ENCODE measurements at places on chromosomes 4 and X.

GRCh38 chr4:6338951-6339817 lies 69.5 kb downstream of the WFS1 start:
- no peak for DNase-seq

- no peak for DNase-seq
These were observed 380.1 kb downstream of the GASK1B start for GRCh38 chr4:157792716-157793115.

DNA sequence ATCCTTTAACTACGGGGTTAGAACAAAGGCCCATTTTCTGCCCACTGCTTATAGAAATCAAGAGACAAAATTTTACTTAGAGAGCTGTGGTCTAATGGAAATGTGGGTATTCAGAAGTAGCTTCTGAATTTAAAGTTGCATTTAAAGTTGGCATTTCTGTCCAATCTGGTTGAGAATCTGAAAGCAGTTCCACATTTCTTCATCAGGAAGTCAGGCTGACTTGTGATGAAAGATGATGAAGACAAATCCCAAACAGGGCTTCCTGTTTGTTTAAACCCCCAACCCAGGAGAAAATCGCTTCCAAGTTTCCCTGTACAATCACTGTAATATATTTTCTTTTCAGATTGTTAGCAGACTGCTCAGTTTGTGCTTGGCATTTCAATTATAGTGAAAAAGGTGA lies 345.3 kb downstream of the SPRY1 start:
- DNase-seq, result no peak

- no peak for DNase-seq
These were observed 691 bp downstream of the MAGED1 start for GRCh38 chrX:51893931-51894696.

- no peak for DNase-seq
These were observed 160.2 kb upstream of the KLF3 start for GRCh38 chr4:38503689-38504395.

- no peak for DNase-seq
These were observed 243.4 kb downstream of the SCFD2 start for GRCh38 chr4:53122280-53123116.

- DNase-seq, result no peak
These were observed 185.7 kb upstream of the NRK start for GRCh38 chrX:105636667-105637066.

GRCh38 chr4:27276307-27277073 lies 415.8 kb downstream of the STIM2 start:
- DNase-seq, result no peak

DNA sequence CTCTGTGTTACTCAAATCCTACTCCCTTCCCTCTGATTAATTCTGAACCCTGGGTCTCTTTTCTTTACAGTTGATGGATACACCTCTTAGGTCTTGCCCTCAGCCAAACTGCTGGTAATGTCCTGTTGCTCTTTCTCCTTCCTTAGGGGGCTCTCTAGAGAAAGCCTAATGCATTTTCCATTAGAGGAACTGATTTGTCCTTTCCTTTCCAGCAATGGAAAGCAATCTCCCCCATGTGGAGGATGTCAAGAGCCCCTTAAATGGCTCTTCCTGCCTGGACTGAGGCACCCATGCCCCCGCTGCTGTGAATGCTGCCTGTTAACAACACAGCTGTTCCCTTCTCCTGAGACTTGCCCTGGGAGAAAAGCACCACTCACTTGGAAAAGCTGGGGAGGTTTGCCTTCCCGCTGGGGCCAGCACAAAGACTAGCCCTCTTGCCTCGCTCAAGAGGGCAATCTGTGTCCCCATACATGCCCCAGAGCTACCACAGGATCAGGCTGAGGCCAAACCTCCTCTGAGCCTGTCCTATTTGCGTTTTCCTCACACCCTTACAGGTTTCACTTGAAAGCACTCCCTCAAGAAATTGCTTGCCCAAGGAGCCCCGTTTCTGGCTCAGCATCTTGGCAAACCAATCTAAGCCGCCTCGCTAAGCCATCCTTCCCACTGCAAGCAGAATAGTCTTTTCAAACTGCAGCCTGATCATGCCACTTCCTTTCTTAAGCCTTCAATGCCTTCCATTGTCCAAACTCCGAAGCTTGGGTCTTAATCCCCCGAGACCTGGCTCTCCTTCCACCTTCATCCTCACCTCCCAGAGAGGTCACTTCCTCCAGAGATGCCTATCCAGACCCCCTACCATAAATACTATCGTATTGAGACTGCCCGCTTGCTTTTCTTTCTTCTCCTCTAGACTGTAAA lies 23.2 kb upstream of the SMIM20 start:
- DNase-seq, result no peak

DNA sequence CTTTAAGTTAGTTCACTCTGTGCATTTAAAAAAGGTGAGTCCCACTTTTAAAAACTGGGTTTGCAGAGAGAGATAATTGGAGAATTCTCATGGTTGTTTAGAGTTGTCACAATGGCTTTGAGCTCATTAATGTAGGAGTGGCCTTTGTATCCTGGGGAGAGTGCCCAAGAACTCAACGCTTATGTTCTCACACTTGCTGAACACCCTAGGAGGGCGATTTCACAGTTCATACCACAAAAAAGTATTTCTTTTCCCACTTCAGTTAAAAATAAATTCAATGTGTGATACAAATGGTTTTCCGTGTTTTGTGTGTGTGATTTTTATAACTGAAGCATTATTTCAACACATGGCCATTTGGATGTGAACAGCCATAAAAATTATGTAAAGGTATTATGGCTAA lies 8.4 kb downstream of the EMCN start:
- DNase-seq, result no peak

GRCh38 chr4:4867375-4868039 lies 8.0 kb downstream of the MSX1 start:
- DNase-seq, result no peak

GRCh38 chr4:6367371-6367851 lies 97.8 kb downstream of the WFS1 start:
- no peak for DNase-seq

GRCh38 chr4:154781126-154781982 lies at the start of gene RBM46:
Gene RBM46, plus strand, starts transcription at chr4:154781272. Its CDS starts 15,481 bp downstream, at chr4:154796753.
- DNase-seq, result no peak

- DNase-seq, result no peak
These were observed 265.7 kb downstream of the IQCM start for GRCh38 chr4:149549911-149550310.

DNA sequence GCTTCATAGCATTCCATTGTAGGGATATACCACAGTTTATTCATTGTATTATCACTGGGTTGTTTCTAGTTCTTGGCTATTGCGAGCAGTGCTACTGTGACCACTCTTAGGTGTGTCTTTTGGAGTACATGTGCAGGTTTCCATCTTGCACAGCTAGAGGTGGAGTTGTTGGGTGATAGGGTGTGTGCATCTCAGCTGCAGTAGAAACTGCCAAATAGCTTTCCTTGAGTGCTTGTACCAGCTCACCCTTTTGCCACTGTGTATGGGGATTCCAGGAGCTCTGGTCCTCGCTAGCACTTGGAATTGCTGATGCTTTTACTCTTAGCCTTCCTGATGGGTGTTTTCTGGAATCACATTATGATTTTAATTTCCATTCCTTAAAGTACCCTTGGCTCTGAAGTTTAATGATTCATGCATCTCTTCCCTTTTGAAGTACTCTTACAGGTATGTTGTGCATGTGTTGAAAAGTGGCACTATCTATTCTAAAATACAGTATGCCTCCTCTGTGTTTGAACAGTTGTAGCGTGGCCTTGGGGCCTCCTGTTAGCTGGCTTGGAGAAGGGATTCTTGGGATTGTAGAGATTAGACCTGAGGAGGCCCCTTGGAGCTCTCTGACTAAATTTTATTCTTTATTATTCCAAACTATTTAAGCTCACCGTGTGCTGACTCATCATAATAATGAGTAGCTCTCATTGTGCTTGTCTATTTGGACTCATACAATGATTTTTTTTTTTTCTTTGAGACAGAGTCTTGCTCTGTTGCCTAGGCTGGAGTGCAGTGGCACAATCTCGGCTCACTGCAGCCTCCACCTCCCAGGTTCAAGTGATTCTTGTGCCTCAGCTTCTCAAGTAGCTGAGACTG lies 38.4 kb downstream of the HTT start:
- DNase-seq, result no peak

DNA sequence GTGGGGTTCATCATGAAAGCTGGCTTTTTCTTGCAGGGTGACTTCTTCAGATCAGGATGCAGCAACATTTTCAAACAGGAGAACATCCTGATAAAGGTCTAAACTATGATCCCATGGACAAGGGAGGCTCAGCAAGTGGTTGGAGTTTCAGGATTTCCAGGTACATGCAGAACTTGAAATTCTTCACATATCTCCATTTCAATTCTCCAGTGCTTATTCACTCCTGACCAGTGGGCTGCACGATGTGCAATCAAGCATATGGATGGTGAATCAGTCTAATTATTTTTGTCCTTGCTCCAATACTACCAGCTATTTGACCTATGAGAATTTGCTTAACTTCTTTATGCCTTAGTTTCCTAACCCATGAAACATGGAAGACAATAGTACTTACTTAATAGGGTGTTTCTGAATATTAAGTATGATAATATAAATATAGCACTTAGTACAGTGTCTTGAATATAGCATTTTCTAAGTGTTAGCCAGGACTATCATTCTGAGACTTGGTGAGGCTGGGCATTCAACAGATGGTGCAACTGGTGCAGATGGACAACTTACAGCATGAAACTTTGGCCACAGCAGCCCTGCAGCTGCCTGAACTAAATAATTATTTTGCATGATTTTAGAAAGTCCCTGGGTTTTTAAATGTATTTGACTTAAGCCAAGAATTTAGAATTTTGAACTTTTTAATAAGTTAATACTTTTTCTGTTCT lies 92.4 kb downstream of the HPGD start:
- no peak for DNase-seq

- no peak for DNase-seq
These were observed 39.2 kb upstream of the HMX1 start for GRCh38 chr4:8910822-8911315.

DNA sequence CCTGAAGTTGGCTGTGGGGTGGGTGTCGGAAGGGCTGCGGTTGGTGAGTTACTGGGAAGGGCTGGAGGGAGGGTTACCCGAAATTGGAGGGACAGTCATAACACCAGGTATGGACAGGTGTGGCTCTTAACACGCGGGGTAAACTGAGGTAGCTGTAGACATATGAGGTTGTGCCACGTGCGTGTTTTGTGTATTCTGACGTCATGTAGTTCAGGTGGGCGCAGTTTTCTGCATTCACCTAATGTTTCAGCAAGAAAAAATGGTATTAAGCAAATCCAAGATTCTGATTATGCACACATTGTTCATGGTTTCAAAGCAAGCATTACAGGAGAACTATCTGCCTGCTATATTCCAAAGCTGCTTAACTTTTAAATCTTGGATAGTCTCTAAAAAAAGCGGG lies 83.5 kb upstream of the GPM6B start:
- DNase-seq, result no peak

DNA sequence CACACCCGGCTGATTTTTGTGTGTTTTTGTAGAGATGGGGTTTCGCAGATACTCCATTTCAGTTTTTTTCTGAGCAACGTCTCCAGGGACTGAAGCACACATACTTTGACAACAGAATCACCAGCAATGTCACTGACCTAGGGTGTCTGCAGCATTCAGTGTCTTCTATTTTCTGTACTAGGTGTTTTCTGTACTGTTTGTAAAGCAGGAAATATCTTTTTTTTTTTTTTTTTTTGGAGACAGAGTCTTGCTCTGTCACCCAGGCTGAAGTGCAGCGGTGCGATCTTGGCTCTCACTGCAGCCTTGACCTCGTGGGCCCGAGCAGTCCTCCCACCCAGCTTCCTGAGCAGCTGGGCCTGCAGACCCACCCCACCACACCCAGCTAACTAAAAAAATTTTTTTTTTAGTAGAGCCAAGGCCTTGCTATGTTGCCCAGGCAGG lies 8.9 kb downstream of the ADD1 start:
- DNase-seq, result no peak

- DNase-seq, result no peak
These were observed 16.0 kb downstream of the MEPE start for GRCh38 chr4:87848622-87849351.

GRCh38 chr4:62119195-62119594 lies 919.1 kb downstream of the ADGRL3 start:
- DNase-seq, result no peak

- DNase-seq, result no peak
These were observed 114.6 kb downstream of the RBM47 start for GRCh38 chr4:40515037-40515397.

DNA sequence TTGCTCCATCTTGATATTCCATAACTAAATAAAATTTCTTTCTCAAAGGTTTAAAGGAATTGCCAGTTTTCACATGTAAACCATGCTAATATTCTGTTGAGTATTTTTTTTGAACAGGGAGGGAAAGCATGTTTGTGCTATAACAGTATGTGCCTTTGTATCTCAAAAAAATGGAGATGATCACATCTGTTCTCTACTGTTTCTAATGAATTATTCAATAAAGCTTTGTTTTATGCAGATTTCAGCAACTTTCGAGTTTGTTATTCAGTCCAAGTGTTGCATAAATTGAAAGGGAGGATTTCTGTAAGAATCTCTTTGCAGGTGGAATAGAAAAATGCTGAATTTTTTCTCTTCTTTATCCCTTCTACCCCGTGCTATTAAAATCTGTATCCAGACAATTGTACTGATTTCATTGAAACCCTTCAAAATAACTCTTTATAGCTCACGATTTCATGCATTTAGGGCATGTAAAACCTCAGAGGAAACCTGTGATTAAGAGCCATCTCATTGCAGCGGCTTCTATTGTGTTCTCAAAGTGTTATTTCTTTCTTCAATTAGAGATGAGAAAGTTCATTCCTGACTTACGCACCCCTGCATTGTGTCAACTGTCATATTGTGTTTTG lies 42.1 kb downstream of the NEIL3 start:
- no peak for DNase-seq

GRCh38 chrX:68083510-68083909 lies 349.8 kb downstream of the OPHN1 start:
- no peak for DNase-seq

- no peak for DNase-seq
These were observed at the start of gene EVC for GRCh38 chr4:5710961-5711478. Gene EVC, plus strand, starts transcription at chr4:5711201. Its CDS starts 180 bp downstream, at chr4:5711381.

GRCh38 chr4:166229799-166230198 lies 356.8 kb downstream of the TLL1 start:
- no peak for DNase-seq

GRCh38 chr4:2753436-2753835 lies 2.7 kb downstream of the TNIP2 start:
- no peak for DNase-seq

- DNase-seq, result no peak
These were observed 101.4 kb downstream of the PAPSS1 start for GRCh38 chr4:107618656-107619055.

DNA sequence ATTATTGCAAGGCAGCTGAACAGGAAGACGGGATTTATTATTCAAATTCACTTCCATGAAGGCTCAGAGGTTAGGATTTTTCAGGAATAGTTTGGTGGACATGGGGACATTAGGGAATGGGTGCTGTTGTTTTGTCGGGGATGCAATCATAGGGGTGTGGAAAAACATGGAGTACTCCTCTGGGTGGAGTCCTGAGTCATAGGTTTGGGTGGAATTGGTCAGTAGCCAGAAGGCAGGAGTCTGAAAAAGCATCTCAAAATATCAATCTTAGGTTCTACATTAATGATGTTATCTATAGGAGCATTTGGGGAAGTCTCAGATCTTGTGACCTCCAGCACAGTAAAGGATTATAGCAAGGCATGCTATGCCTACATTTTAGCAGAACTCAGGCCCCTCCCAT lies 14.5 kb upstream of the ETNPPL start:
- no peak for DNase-seq

Measured in stimulated activated CD8-positive, alpha-beta memory T cell treated with anti-CD3 and anti-CD28 coated beads, Interleukin-15, amount 100 ng/mL, for 4 hours (primary cell).